ENCODE measurements at places on chromosomes 5 and 9. TPM values are rescaled to one million over a fixed set of nuclear protein-coding genes. Genes with fewer than 3 reads are reported as not detected.

- no peaks in the 10 kb centered on the region for H3K27me3 ChIP-seq
- no peak overlapping the region for H3K4me3 ChIP-seq
- no peaks in the 10 kb centered on the region for H3K4me1 ChIP-seq
- no peak overlapping the region for H3K27ac ChIP-seq
Measured at GRCh38 chr9:27497883-27498417, 26.1 kb upstream of the IFNK start.

DNA sequence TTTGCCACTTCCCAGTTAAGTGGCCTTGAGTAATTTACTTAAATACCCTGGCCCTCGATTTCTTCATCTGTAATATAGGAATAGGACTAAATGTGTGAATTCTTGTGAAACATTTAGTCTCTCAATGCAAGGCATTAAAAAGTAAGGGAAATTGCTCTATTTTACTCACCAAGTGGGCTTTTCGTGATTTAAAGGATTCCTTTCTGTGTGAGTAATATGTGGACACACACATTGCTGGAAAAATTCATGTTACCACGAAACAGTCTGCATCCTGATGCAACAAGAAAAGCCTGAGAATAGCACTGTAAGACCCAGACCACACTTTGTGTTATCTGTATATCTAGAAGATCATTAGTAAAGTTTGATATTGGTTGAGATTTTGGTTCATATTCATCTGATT, 1243.0 kb upstream of the CDH9 start:
- H3K4me1 ChIP-seq: no peaks in the 10 kb centered on the region
- no peaks in the 10 kb centered on the region for H3K27me3 ChIP-seq
- no peak overlapping the region for H3K27ac ChIP-seq
- H3K4me3 ChIP-seq: no peak overlapping the region
- no peak for DNase-seq

GRCh38 chr5:137128012-137128411, 371.1 kb downstream of the SPOCK1 start:
- H3K4me1 ChIP-seq: no peaks in the 10 kb centered on the region
- no peak for DNase-seq
- peaks cover 15% of the 10 kb centered on the region for H3K27me3 ChIP-seq
- H3K4me3 ChIP-seq: no peak overlapping the region
- no peak overlapping the region for H3K27ac ChIP-seq

GRCh38 chr5:111345731-111346130, 121.5 kb downstream of the CAMK4 start:
- peaks cover 65% of the 10 kb centered on the region for H3K4me1 ChIP-seq
- H3K36me3 ChIP-seq: peaks cover 14% of the 10 kb centered on the region
- no peak overlapping the region for H3K4me3 ChIP-seq
- H3K27ac ChIP-seq: no peak overlapping the region
- no peaks in the 10 kb centered on the region for H3K27me3 ChIP-seq
- no peak for DNase-seq

GRCh38 chr5:83494087-83494620, 22.6 kb downstream of the VCAN start:
- H3K27me3 ChIP-seq: peaks cover 1% of the 10 kb centered on the region
- H3K36me3 ChIP-seq: no peaks in the 10 kb centered on the region
- DNase-seq: no peak
- no peak overlapping the region for H3K4me3 ChIP-seq
- no peaks in the 10 kb centered on the region for H3K4me1 ChIP-seq

Gene GADD45G
- 3.7 TPM for total RNA-seq
